ENCODE measurements at places on chromosomes 4 and X.

DNA sequence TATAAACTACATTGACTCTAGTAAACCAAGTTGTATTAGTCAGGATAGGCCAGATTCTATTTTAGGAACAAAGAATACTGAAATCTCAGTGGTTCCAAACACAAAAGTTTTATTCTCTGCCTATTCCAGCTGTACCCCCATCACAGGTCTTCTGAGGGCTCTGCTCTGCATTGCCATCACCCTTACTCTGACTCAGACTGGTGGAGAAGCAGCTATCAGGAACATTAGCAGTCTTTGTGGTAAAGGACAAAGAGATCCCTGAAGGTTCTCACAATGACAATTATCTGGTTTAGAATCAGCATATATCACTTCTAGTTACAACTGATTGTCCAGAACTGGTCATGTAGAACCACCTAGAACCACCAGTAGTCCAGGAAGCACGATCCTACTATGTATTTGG is 251.1 kb downstream of the GLUD2 start:
- H3K4me3 ChIP-seq = no peak overlapping the region
- no peaks in the 10 kb centered on the region for H3K36me3 ChIP-seq
- no peaks in the 10 kb centered on the region for H3K27me3 ChIP-seq
- H3K4me1 ChIP-seq = no peaks in the 10 kb centered on the region
- no peak for DNase-seq

- H3K36me3 ChIP-seq = no peaks in the 10 kb centered on the region
- DNase-seq = no peak
- H3K27ac ChIP-seq = no peak overlapping the region
- no peaks in the 10 kb centered on the region for H3K27me3 ChIP-seq
These were observed 34.6 kb upstream of the SLC9A7 start for GRCh38 chrX:46793386-46794143.

GRCh38 chrX:23786268-23786815 is 3.4 kb downstream of the SAT1 start:
- DNase-seq = no peak
- no peak overlapping the region for H3K27ac ChIP-seq
- peaks cover 5% of the 10 kb centered on the region for H3K36me3 ChIP-seq

DNA sequence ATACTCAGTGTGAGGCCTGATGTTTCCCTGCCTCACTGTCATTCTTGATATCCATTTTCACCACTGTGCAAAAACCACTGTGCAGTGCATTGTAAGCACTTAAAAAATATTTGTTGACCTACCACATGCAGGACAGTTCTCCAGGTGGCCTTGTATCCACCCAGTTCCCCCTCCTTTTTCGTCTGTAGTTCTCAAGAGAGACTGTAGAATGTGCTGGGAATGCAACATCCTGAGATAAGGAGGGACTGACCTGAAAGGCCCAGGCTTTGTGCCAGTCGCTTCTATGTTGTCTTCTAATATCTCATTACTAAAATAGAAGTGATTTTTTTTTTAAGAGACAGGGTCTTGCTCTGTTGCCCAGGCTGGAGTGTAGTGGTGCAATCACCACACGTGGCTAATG is 21.7 kb upstream of the PAQR3 start:
- H3K36me3 ChIP-seq = no peaks in the 10 kb centered on the region
- H3K27me3 ChIP-seq = no peaks in the 10 kb centered on the region
- H3K27ac ChIP-seq = no peak overlapping the region
- no peak overlapping the region for H3K4me3 ChIP-seq
- no peaks in the 10 kb centered on the region for H3K4me1 ChIP-seq

- no peak for DNase-seq
- H3K36me3 ChIP-seq = no peaks in the 10 kb centered on the region
- H3K27ac ChIP-seq = no peak overlapping the region
- no peak overlapping the region for H3K4me3 ChIP-seq
- no peaks in the 10 kb centered on the region for H3K4me1 ChIP-seq
These were observed 52.4 kb upstream of the IL21 start for GRCh38 chr4:122673252-122673651.

DNA sequence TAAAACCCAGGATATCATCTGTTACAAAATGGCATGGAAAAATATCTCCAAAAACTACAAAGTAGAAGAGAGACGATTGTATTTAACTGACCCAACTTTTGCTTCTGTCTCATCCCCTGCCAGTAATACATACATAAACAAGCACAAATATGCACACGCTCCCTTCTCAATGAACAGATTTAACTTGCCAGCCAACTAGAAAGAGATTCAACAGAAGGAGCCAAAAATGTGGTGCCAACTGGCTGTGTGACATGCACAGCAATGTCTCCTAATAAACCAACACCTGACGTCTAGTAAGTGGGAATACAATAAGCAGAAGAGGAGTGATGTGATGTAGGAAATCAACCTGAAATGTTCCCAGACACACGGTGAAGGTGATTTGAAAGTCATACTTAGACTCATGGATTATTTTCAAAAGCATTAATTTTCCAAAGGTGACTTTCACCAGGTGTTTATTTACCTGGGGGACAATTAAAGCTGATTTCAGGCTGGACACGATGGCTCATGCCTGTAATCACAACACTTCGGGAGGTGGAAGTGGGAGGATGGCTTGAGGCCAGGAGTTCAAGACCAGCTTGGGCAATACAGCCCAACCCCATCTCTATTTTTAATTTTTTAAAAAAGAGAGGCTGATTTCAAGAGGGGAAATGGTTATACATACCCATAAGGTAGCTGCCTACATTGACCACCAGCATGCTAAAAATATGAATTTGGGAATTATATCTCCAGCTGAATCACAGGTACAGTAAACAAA is 33.7 kb downstream of the SH3RF1 start:
- H3K4me3 ChIP-seq = no peak overlapping the region
- H3K27me3 ChIP-seq = no peaks in the 10 kb centered on the region
- DNase-seq = no peak
- H3K27ac ChIP-seq = no peak overlapping the region

DNA sequence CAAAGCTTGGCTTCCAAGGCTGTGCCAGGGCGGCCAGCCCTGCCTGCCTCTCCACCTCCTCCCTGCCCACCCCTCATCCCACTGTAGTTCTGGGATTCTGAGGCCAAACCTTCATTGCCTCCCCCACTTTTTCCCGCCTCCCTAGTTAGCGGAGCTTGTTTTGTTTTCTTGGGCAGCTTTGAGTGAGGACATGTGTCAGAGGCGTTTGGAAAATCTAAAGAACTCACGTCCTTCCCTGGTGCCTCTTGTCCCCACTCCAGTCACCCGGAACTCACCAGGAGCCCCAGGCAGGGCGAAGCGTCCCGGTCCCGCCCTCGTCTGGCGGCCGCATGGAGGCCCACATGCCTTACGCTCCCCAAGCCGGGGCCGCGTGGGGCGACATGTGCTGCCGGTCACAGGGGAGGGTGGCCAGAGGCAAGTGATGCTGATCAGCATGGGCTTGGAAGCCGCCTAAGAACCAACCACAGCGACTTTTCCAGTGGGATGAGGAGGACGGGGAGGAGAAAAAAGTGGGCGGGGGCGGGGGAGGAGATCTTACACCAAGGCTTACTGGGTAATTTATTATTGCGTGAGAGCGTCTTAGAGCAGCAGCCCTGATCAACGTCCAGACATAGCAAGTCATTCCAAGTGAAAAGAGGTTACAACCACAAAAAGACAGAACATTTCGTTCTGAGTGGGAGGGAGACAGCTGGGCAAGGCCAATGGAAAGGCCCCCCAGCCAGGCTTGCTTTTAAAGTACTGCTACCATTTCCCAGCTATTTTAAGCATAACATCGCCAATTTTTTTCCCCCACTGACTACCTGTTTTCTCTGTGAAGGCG is 48.5 kb downstream of the PRPS1 start:
- peak; percentile 32 for DNase-seq
- no peaks in the 10 kb centered on the region for H3K36me3 ChIP-seq
- H3K27ac ChIP-seq = peak overlapping the region; percentile 99
- peak overlapping the region; percentile 44 for H3K4me3 ChIP-seq

DNA sequence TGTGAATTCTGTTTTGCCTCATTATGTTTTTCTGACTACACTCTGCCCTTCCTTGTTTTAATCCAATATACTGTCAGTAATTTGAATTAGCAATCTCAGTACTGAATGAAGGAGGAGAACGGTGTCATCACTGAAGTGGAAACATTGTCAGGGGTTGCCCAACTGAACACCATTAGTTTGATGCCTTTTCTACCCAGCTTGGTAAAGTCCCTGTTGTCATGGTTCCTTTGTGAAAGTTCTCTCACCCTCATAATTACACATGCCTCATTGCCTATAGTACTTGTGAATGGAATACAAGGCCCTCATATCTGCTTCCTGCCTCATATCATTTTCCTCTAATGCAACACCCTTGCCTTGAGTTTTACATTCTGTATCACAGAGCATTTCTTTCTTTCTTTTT is 76.9 kb downstream of the RRAGB start:
- H3K27me3 ChIP-seq = no peaks in the 10 kb centered on the region
- H3K36me3 ChIP-seq = no peaks in the 10 kb centered on the region
- H3K27ac ChIP-seq = no peak overlapping the region
- H3K4me1 ChIP-seq = no peaks in the 10 kb centered on the region
- no peak for DNase-seq

DNA sequence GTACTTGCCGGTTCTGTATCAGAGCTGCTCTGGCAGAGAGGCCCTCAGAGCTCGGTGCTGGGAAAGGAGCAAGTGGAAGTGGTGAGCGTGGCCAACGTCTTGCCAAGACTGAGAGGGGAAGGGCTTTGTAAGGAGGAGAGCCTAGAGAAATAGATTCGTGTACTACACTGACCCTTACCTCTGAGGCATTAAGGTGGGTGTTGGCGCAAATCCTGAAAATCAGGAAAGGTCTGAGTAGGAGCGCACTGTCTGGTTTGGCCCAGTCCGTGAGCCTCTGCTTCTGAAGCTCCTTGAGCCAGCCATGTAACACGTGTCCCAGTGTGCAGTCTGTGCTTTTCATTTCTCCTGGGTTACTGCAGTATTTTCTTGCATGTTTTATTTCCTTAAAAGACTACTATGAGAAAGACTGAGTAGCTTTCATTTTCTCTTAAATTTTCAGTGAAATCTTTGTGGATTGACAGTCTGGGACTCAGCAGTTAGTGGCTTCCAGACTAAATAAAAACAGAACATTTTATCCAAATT is 140.5 kb downstream of the SOWAHB start:
- H3K27me3 ChIP-seq = no peaks in the 10 kb centered on the region
- no peak overlapping the region for H3K27ac ChIP-seq
- no peaks in the 10 kb centered on the region for H3K4me1 ChIP-seq
- no peak overlapping the region for H3K4me3 ChIP-seq

- H3K4me3 ChIP-seq = no peak overlapping the region
- no peaks in the 10 kb centered on the region for H3K36me3 ChIP-seq
- no peaks in the 10 kb centered on the region for H3K4me1 ChIP-seq
These were observed 92.0 kb upstream of the DDX3X start for GRCh38 chrX:41241962-41242361.

GRCh38 chr4:30720661-30721184 is 554 bp downstream of the PCDH7 start:
- H3K4me1 ChIP-seq = peaks cover 3% of the 10 kb centered on the region
- no peak for DNase-seq
- H3K36me3 ChIP-seq = no peaks in the 10 kb centered on the region
- H3K27ac ChIP-seq = no peak overlapping the region

DNA sequence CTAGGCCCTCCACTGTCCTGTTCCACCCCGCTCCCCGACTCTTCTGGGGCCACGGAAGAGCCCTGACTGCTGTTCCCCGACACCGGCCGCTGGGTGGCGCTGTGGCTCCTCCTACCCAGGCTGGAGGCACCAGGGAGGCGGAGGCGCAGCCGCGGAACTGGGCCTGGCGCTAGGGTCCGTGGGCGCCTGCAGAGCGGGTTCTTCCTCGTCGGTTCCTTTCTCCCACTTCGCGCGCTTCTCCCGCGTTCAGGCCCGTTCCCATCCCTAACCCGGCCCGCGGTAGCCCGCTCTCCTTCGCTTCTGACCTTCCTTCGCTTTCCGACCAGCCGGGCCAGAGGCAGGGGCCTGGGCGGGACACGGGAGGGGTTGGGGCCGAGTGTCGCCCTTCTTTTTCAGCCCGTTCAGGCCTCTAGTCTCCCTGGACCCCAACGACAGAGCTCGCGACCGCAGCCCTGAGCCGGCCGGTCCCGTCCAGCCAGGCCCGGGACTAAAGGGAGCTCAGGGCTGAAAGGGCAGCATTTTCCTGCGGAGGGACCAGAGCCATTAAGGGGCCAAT is 34.3 kb downstream of the NALF2 start:
- DNase-seq = peak; percentile 45
- H3K36me3 ChIP-seq = no peaks in the 10 kb centered on the region
- no peaks in the 10 kb centered on the region for H3K27me3 ChIP-seq

DNA sequence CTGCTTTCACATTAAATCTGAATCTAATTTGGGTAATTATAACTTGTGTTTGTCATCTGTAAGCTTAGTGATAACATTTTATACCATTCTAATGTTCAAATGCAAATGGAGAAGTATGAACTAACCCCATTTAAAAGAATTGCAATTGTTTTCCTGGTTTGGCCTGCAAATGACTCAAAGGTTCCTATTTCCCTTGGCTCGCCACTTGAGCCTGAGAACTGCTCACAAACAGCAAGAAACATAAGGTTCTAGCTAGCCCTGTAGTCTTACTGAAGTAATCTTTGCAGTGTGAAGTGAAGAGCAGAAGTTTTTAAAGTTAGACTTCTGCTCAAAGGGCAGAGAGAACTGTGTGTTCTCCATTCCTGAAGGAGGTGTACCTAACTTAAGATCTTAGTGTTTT is 27.2 kb downstream of the UPRT start:
- no peak overlapping the region for H3K4me3 ChIP-seq
- H3K36me3 ChIP-seq = peaks cover 6% of the 10 kb centered on the region
- no peaks in the 10 kb centered on the region for H3K27me3 ChIP-seq
- no peak overlapping the region for H3K27ac ChIP-seq
- no peak for DNase-seq

- H3K36me3 ChIP-seq = peaks cover 7% of the 10 kb centered on the region
- H3K4me1 ChIP-seq = peaks cover 15% of the 10 kb centered on the region
- H3K27ac ChIP-seq = no peak overlapping the region
These were observed 1.9 kb upstream of the PLRG1 start for GRCh38 chr4:154551872-154552686.

- no peak overlapping the region for H3K4me3 ChIP-seq
- DNase-seq = no peak
- no peaks in the 10 kb centered on the region for H3K36me3 ChIP-seq
- H3K4me1 ChIP-seq = no peaks in the 10 kb centered on the region
These were observed 10.2 kb downstream of the ADGRL3 start for GRCh38 chr4:61210186-61210939.

DNA sequence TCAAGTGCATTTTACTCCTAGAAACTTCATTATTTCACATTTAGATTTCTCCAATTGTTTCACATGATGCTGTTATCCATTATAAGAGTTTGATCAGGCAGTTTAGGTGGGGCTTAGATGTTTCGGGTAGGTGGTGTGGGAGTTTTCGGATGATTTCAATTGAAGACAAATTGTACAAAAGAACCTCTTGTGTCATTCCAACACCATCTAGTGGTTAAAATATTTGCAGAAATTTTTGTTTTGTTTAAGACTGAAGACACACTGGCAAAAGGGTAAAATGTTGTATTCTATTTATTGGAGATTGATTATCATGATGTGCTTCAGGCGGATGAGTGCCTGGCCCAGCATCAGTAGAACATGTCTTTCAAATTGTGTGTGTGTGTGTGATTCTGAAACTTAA is 212.7 kb downstream of the SH3BGRL start:
- no peaks in the 10 kb centered on the region for H3K36me3 ChIP-seq
- no peaks in the 10 kb centered on the region for H3K27me3 ChIP-seq
- DNase-seq = no peak

Data from effector memory CD4-positive, alpha-beta T cell (primary cell).